CD4-positive, alpha-beta T cell treated with Interleukin-1 beta for 1 hour (primary cell): ENCODE measurements at places on chromosomes 16 and 17.

GRCh38 chr16:4680673-4681470 is 12.5 kb upstream of the NUDT16L1 start:
- no peak for DNase-seq

GRCh38 chr17:66468241-66469087 is 166.1 kb downstream of the PRKCA start:
- DNase-seq, result peak; percentile 13

DNA sequence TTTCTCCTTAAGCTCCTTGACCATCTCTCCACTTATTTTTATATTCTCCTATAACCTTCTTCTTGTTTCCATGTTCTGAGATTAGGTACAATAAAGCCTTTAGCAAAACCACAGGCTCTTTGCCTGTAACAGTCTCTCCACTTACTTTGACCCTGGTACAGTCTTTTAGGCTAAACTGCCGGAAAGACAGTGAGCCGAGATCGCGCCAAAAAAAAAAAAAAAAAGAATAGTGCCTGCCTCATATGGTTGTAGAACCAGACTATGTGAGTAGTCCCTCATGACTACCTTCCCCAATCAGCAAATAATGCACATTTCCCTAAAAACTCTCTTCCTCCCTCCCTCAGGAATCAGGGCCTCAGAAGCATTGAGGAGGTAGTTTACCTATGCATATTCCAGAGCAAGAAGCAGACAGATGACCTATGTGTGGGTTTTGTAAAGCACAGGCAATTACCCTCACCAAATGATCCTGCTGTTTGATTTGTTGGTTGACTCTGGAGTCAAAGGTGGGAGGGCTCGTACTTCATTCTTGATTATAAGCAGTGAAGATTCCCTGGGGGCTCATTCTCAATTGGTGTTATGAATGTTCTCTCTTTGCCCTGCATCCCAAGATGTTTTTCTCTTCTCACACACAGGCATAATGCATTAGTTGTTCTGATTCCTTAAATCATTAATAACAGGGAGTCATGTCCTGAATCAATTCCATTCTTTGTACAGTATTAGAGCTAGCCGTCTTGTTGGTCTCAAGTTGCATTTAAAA is 8.9 kb upstream of the NME1 start:
- DNase-seq, result no peak

- no peak for DNase-seq
Measured at GRCh38 chr16:67516296-67517154, 12.1 kb upstream of the RIPOR1 start.

- no peak for DNase-seq
Measured at GRCh38 chr16:88424587-88425235, 28.4 kb upstream of the ZFPM1 start.

GRCh38 chr16:48535831-48536613 is 74.0 kb downstream of the N4BP1 start:
- DNase-seq, result no peak
